ENCODE measurements at places on chromosomes 5 and 9.

DNA sequence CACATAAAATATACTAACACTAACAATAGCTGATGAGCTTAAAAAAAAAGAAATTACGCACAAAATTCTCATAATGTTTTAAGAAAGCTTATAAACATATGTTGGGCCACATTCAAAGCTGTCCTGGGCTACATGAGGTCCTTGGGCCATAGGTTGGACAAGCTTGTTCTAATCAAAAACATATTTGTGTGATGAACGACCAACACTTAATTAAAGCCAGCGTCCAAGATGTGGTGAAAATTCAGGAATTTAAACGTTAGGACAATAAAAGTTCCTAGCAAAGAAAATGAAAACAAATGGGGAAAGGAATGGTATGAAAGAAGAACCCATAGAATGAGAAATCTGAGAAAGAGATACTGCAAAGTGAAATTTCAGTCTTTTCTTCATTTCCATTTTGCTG is 429.6 kb upstream of the DMAC1 start:
- DNase-seq: no peak

- no peak for DNase-seq
Observed at GRCh38 chr9:77910194-77910621, 121.4 kb downstream of the GNAQ start.

GRCh38 chr5:65108786-65109743 is 340.3 kb downstream of the CWC27 start:
- peak; percentile 80 for DNase-seq

- DNase-seq: no peak
Observed at GRCh38 chr5:76642390-76643040, 19.3 kb upstream of the F2RL2 start.

DNA sequence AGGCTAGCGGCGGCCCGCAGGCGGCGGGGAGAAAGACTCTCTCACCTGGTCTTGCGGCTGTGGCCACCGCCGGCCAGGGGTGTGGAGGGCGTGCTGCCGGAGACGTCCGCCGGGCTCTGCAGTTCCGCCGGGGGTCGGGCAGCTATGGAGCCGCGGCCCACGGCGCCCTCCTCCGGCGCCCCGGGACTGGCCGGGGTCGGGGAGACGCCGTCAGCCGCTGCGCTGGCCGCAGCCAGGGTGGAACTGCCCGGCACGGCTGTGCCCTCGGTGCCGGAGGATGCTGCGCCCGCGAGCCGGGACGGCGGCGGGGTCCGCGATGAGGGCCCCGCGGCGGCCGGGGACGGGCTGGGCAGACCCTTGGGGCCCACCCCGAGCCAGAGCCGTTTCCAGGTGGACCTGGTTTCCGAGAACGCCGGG is 253 bp downstream of the SLC12A2 start:
- DNase-seq: peak; percentile 58

DNA sequence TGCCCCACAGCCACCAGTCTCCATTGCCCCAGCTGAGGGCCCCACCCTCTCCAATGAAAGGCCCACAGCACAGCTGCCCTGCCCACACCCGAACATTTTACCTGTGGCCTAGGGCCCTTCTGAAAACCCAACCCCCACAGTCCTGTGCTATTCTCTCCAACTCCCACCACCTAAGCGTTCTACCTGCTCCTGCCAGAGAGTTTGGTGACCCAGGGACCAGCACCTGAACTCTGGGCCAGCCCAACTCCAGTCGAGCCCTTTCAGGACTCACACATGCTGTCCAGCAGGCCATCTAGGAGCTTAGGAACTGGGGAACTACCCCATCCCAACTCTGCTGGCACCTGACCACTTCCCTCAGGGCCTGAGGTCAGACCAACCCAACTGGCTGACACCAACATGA is 562.3 kb downstream of the DNAH5 start:
- no peak for DNase-seq

- no peak for DNase-seq
Observed at GRCh38 chr9:33388110-33388994, 14.0 kb downstream of the AQP7 start.

GRCh38 chr5:149283626-149284480 is 12.2 kb downstream of the AFAP1L1 start:
- no peak for DNase-seq

GRCh38 chr5:9622971-9623421 is 7.2 kb downstream of the TAS2R1 start:
- DNase-seq: peak; percentile 45

DNA sequence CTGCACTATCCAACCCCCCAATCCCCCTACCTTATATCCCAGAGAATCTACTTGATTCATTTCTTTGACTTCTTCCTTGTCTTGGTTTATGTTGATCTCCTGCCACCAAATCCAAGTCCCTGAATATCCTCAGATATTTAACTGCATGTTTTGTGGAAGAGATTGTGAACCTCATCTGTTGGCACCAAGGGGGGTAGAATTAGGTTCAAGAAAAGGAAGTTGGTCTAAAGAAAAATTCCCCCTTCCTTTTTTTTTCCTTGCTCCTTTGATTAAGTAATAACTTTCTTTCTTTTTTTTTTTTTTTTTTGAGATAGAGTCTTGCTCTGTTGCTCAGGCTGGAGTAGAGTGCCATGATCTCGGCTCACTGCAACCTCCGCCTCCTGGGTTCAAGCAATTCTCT is 526 bp upstream of the CD14 start:
- no peak for DNase-seq

DNA sequence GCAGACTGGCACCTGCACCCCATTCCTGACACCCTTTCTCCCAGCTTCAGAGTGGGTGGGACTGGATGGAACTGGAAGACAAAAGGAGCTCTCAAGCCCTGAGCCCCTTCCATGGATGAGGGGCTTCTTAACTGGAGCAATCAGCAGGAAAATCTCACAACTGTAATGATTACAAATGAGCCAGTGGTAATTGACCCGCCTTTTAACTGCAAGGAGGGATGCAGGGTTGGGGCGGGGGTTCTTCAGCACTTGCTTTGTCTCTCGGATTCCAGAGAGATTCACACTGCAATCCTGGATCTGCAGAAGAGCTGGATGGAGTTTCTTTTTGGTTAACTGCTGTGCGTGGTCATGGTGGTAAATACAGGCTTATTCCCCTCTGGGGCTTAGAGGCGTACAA is 160.1 kb upstream of the SHB start:
- DNase-seq: no peak

DNA sequence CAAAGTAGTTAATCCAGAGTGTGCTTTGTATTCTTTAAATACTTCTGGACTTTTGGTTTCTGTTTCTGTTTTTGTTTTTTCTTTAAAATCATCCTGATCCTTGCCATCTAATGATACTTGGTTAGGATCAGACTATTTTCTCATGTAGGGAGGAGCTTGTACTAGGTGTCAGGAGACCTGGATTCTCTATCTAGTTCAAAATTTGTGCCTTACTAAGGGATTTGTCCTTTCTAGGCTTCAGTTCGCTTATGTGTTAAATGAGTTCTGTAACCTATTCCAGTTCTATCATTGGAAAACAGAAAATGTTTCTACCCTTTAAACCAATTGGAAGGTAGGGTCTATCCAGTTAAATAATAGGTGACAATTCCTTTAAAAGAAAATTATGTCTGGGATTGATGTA is 3.3 kb upstream of the MEF2C start:
- no peak for DNase-seq

GRCh38 chr5:56981548-56982315 is 29.8 kb upstream of the MIER3 start:
- peak; percentile 20 for DNase-seq

DNA sequence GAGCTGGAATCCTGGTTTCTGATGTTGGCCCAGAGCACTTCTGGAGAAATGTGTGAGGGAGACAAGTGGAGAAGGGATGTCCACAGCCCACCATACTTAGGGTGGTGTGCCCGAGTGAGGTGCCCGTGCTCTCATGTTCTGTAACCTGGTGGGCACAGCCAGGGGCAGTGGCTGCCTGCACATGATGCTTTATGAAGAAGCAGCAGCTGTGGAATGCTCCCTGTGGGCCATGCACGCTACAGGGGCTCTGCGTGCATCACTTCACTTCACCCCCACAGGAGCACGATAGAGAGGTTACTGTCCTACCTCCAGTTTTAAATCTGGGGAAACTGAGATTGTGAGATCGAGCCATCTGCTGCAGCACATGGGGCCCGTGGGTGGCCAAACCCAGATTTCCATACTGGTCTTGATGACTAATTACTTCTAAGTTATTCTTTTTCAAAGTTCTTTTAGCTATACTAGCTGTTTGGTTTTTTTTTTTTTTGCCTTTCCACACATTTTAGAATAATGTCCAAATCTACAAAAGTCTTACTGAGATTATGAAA is 441.6 kb downstream of the GADD45G start:
- no peak for DNase-seq

DNA sequence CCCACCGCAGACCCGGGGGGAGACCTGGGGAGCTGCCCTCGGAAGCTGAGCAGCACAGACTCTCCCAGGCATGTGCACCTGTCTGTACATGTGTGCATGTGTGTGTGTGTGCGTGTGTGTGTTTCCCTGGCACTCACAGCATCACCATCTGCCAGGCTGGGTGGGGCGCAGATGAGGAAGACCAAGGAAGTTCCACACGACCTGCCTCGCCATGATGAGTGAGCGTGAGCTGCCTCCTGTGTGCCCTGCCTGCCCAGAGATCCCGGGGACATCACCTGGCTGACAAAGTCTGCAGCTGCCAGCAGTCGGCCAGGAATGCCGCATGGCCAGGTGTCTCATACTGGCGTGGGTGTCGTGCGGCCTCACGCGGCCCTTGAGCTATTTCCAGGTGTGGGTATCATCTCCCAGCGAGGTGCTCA is 4.0 kb upstream of the GPSM1 start:
- no peak for DNase-seq

- DNase-seq: no peak
Observed at GRCh38 chr9:38215465-38215864, 146.4 kb upstream of the SHB start.

DNA sequence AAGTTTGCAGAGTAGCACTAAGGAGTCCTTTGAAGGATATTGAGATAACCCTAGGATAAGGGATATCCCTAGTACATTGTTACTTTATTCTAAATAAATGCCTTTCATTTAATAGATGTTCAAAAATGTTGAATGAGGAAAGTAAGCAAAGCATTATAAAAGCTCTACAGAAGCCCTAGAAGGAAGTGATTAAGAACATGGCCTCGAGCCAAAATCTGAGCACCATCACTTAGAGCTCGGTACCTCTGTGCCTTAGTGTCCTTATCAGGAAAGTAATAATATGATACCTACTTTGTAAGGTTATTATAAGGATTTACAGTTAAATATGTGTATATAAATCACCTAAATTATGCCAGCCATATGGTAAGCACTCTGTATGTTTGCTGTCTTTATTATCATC is 242.6 kb downstream of the KIAA0825 start:
- DNase-seq: peak; percentile 13

DNA sequence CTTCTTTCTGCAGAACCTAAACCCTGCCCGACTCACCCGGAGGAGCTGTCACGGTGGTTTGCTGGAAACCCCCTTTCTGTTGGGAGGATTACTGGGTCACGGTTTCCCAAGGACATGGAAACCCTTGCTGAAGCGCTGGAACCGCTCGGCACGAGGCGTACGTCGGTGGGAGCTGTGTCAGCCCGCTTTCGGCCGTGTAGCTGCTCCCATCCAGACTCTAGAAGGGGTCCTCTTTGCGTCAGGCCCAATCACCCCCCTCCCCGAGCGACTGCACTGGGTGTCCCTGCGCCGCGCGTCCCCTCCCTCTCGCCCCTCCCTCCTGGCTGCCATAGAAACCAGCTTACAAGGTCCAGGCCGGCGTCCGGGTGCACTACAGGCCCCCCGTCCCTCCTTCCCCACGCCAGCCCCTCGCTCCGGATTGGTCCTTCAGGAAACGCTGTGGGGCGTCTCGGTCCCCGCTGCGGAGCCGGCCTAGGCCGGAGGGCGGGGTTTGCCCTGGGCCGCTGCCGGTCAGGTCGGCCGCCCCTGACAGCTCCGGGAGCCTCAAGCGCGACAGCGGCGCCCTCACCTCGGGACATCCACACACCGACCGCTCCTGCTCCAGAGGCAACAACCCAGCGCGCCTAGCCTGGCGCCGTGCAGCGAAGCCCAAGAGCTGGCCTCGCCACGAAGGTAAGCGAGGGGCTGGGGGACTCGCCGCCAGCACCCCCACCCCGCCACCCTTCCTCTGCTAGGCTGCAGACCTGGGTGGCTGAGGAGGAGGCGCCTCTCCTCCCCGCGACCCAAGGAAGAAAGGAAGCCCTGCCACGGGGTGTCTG is at the start of gene NIM1K:
Gene NIM1K (plus strand): TSS at position 486 of the 818 bp plus-strand sequence. CDS start 53,551 bp downstream, outside the sequence.
- DNase-seq: peak; percentile 44

GRCh38 chr5:103211576-103212561 is 46.7 kb upstream of the MACIR start:
- peak; percentile 72 for DNase-seq

DNA sequence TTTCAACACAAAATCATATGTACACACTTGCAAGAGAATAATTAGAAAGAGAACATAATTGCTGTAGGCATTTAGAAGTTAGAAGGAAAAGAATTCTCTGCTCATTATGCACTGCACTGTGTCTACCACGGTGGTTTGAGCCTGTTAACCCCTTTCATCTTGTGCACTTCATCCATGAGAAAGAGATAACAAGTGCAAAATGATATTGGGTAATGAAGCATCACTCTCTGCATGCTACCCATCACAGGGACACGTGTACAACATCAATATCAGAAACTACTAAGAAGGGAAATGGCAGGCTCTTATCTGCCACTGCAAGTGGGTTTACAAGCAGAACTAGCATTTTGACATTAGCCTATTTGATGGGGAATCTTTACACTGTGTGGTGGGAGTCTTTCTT is 202.6 kb downstream of the CDH12 start:
- no peak for DNase-seq

DNA sequence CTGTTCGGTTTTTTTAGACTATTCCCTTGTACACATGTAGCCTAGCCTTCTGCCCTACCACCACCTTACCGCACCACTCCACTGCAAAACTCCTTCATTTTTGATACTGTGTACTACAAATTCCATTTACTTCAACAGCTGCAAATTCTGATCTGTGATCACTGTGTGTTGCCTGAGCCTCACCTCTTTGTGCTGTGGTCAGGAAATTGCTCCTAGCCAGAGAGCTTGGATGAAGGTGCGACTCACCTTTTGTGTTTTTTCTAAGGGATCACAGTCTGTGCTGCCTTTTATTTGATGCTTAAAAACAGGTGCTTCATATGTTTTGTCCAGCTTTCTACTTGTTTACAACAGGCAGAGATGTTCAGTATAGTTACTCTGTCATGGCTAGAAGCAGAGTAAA is 31.5 kb downstream of the CSNK1G3 start:
- peak; percentile 30 for DNase-seq

DNA sequence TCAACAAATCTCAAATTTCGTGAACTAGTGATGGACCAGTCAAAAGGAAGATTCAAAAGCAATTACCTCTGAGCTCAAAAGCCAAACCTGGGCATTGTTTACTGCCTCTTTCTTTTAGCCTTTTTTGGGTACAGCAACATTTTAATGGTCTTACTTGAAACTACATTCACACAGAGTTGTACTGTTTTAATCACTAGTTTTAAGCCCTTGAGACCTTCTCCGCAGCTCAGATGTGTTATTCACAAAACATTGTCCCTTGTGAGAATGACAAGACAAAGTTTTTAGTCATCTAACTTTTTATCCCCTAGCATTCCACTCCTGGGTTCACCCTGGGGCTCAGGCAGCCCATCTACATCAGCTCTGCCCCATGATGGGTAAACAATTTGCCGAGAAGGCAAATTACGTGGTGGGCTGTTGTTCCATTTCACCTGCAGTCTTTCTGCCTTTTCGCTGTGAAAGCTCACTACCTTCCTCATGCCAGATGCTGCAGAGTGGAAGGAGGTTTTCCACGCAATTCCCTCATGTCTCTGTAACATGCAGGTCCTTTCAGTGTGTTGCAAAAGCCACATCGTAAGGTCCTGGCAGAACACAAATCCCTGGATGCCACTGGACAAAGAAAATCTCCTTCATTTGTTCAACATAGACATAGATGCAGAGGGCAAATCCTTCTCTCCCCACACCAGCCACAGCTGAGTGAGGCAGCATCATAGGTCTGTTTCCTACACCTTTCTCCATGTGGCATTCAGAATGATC is 175.7 kb downstream of the EBF1 start:
- DNase-seq: no peak
